ENCODE measurements at places on chromosomes 12 and 14. TPM values are rescaled to one million over a fixed set of nuclear protein-coding genes. Genes with fewer than 3 reads are reported as not detected.

Gene TBX3
- 18.0 TPM for total RNA-seq

Gene ARHGAP9
- 18.1 TPM for total RNA-seq

Gene MOK
- 32.7 TPM for total RNA-seq

Gene PRKD1
- total RNA-seq: 45.1 TPM

DNA sequence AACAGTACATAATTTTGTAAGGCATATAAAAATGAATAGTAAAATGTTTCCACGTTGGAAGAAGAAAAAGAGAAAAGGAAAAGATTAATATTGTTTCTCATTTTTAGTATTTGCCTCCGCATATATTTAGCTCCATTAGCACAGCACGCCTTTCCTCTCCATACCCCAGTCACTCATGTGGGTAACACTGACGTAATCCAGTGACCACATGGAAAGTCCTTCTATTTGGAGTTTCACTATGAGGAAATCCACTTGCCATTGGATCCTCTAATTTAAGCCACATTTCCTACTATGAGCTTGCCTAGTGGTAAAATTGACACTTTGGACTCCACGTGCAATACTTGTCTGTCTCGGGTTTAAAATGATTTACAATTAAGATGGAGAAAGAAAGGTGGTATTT lies 5.7 kb upstream of the SLCO1A2 start:
- no peak for DNase-seq

DNA sequence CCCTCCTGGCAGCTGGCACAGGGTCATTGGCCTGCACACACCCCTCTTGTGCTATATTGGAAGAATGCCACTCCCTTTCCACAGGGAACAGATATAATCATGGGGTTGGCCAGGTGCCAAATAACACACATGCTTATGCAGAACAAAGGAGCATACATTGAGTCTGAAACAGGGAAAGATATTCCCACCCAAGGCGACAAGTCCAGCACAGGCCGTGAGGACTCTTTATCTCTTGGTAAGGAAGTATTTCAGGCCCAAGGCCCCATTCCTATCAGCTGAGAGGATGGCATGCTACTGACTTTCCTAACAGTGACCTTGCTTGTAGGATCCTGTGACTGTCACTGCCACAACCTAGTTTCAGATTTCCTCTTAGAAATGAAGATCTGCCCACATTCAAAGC lies 59.0 kb upstream of the STXBP6 start:
- peak; percentile 25 for DNase-seq

- DNase-seq: no peak
Measured at GRCh38 chr14:59585891-59586554, 9.4 kb upstream of the CCDC175 start.

GRCh38 chr12:56785874-56786273 lies 22.8 kb downstream of the HSD17B6 start:
- DNase-seq: no peak

GRCh38 chr12:117035287-117035686 lies 63.9 kb downstream of the TESC start:
- DNase-seq: peak; percentile 56

- peak; percentile 68 for DNase-seq
Measured at GRCh38 chr12:112574896-112575558, 156.3 kb downstream of the PTPN11 start.

DNA sequence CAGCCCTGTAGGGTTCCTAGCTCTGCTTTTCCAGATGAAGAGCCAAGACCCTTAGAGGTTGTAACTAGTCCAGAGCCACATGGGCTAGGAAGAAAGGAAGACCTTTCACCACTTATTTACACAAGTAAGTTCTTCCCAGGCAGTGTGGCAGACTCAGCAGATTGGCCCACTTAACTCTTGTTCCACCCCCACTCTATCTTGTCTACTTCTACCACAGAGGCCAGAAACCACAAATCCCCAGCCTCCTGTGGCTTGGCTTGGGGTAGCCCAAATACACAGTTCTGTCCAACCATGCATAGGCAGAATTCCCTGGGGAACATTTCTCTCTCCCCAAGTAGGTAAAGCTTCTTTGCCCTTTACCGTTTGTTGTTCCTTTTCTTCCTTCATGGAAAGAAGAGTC lies 383.5 kb downstream of the RGS6 start:
- DNase-seq: no peak

GRCh38 chr12:99235381-99235780 lies 412.2 kb upstream of the GARIN6 start:
- no peak for DNase-seq

Data from kidney (tissue), 22 donors.